ENCODE measurements at places on chromosomes 7 and 10.

GRCh38 chr10:34489973-34490745 lies 324.9 kb downstream of the PARD3 start:
- DNase-seq = peak; percentile 41

DNA sequence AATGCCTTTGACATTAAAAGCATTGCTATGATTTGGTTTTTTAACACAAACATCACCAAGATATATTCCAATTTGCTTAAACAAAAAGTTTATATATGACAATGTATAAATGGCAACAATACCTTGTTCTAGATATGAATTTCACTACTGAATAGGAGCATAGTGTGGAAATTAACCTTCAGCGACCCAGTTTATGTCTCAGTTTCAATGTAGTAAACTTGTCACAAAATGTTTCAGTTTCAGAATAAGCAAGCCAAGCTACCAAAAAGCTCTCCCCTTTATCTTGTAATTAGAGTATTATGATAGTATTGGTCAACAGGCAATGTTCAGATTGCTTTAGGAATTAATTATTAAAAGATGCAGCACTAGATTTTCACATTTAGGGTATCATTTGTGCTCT lies 99.6 kb upstream of the PCDH15 start:
- no peak for DNase-seq

- no peak for DNase-seq
Measured at GRCh38 chr7:30001998-30002397, 12.4 kb upstream of the SCRN1 start.

- DNase-seq = no peak
Measured at GRCh38 chr7:151925446-151926335, 30.6 kb upstream of the GALNTL5 start.

DNA sequence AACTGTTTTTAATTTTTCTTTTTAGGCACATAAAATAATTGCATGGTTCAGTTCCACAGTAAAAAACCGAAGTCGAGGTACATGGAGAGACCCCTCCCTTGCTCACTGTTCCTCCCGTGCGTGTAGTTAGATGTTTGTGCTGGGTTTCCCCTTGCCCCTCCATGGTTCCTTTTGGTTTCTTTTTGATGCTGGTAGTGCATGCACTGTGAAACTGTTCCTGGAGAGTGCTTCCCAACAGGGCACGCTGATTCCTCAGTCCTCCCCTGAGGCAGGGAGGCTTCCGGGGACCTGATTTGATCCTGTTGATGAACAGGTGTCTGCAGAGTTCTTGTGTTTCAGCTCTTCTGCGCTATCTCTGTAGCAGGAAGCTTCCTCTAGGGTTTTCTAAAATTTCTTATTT lies 69.5 kb downstream of the ADCY1 start:
- DNase-seq = no peak

- DNase-seq = no peak
Measured at GRCh38 chr7:68559518-68559917, 1038.8 kb upstream of the AUTS2 start.

GRCh38 chr10:15363031-15363430 lies 8.1 kb downstream of the FAM171A1 start:
- no peak for DNase-seq

GRCh38 chr7:5677538-5678294 lies 103.7 kb downstream of the RNF216 start:
- DNase-seq = peak; percentile 62

GRCh38 chr7:130831817-130832481 lies 97.9 kb upstream of the KLF14 start:
- DNase-seq = peak; percentile 69

GRCh38 chr10:123743441-123744223 lies 77.5 kb downstream of the GPR26 start:
- DNase-seq = no peak

GRCh38 chr7:107816011-107816566 lies 13.1 kb upstream of the SLC26A3 start:
- no peak for DNase-seq

DNA sequence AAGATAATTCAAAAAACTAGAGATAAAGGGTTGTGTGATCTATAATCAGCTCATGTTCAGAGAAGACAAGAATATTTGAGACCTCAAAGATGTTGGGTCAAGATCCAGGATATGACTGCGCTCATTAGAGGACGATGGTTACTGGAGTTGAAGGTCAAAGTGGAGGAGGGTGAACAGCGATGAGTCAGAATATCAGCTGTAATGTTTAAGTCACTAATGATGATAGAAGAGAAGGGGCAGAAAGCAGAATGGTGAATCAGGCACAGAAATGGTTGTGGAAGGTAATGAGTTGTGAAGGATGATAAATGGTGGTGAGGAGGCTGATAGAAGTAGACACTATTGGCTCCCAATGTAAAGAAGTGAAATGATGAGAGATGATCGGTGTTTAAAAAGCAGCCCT lies 540.3 kb downstream of the INHBA start:
- no peak for DNase-seq

Measured in hepatocyte (in vitro differentiated cells).